BJ (cell line): ENCODE measurements at places on chromosomes 11 and 22. TPM values are rescaled to one million over a fixed set of nuclear protein-coding genes. Genes with fewer than 3 reads are reported as not detected.

DNA sequence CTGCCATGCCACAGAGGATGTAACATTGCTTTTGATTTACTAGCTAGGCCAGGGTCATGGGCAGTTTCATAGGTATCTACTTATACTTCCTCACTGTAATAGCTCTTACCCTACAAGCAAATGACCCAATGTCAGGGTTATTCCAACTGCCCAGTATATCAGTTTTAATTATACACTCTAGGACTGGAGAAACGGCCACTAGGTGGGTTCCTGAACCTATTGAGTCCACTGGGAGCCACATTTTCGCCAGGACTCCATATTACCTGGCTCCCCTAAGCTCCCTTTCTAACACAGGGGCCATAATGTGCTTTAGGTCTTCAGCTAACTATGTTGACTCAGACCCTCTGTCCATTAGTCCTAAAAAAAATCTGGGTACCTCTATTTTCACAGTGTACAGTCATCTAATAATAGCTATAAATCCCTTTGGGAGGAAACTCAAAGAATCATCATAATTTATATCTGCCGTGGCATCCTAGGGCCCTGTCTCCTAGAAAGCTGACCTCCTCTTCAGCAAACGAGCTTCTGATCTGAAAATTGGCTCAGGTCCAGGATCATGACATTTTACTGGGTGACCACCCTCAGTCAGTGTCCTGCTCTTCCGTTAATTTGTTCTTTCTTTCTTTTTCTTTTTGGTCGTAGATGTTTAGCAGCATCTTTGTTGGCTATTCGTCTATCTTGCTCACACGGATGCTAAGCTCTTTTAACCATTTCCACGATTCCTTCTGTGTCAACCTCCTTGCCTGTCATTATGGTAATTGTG lies 244.3 kb downstream of the FAM76B start:
- DNase-seq: no peak

- DNase-seq: no peak
Observed at GRCh38 chr11:115161876-115162275, 342.3 kb downstream of the CADM1 start.

DNA sequence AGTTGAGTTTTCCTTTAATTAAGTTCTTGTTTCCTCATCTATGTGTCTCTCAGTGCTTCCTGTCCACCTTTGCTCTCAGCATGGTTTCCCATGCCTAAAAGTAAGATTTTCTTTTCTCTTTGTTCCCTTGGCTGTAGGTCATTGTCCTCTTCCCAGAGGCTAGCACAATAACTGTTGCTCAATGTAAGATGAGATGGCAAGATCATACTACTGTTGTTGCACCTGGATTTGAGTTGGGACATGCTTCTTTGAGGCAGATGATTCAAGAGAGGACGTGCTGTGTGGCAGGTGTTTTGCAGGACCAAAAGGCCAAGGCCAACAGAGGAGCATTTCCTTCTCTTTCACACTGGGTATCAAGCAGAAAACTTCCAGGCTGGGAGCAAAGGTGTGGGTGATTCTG lies 11.3 kb upstream of the NELL1 start:
- no peak for DNase-seq

- no peak for DNase-seq
Observed at GRCh38 chr22:22803285-22803853, 84.2 kb upstream of the IGLL5 start.

DNA sequence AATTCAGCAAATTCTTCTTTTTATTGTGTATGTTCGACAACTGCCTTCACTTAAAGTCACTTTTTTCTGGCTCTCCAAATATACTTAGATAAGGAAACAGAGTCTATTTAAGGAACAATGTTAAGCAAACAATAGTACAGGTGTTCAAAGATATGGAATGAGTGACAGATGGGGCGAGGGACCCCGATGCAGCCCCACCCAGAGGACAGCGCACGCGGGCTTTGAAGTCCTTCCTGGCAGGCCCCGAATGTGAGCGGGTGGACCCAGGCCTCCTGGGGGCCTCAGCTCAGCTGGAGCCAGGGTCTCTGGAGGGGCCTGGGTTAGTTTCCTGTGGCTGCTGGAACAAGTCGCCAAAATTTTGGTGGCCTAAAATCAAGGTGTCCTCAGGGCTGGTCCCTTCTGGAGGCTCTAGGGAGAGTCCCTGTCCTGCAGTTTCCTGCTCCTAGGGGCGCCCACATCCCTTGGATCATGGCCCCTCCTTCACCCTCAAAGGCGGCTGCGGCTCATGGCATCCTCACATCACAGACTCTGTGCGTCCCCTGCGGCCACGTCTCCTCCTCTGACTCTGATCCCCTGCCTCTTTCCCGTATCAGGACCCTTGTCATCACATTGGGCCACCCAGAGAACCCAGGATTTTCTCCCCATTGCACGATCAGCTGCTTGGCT lies 40.6 kb upstream of the KCNQ1OT1 start:
- no peak for DNase-seq

GRCh38 chr11:24386546-24387397 lies 110.1 kb upstream of the LUZP2 start:
- no peak for DNase-seq

GRCh38 chr11:13367115-13367514 lies 89.5 kb downstream of the BMAL1 start:
- DNase-seq: no peak

DNA sequence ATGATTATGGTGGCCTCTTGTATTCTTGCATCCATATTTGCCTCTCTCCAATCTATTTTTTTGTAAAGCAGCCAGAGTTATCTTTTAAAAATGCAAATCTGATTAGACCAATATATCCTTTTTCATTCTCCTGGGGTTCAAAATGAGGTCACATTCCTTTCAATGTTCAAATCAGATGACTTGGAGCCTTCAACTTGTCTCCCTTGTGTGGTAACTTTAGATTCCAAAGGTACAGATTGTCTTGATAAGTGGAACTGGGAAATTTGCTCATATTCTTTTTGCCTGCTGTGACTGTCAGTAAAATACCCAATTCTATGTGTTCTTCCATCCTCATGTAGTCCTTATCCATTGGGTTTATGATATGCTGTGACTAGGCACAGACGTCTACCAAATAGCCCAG lies 15.1 kb upstream of the CAPRIN1 start:
- DNase-seq: no peak

- no peak for DNase-seq
Observed at GRCh38 chr11:114713756-114714155, 35.4 kb downstream of the NXPE2 start.

DNA sequence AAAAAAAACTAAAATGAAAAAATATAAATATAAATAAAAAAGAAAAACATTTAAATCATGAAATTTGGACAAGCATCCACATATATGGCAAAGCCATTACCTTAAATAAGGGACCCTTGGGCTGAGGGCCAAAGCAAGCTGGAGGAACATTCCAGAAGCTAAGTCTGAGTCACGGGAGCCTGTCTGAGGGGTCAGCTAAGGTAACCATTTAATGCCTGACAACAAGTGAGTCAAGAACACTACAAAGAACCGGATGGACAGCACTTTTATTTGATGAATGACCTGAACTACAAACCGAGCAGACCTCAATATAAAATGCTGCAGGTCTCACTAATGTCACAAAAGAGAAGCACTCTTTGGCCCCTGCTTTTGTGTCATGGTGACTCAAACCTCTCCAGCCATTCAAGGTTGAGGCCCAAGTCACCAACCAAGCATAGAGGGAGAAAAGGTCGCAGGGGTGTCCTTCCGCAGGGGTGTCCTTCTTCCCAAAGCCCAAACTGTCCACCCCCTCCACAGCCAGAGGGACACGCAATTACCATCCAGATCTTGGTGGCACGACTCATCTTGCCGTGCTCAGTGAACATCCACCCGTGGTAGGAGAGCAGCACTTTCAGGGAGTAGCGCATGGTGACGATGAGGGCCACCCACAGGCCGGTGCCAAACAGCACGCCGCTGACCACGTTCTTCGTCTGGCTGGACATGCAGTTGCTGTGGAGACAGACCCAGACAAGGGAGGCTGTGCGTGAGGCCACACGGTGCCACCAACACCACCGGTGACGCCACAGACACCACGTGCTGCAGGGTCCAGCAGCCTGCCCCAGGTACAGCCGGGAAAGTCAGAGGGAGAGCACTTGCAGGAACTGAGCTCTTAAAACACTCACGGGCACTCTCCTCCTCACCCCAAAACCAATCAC lies 34.5 kb downstream of the CPT1A start:
- peak; percentile 31 for DNase-seq

GRCh38 chr11:116605543-116606459 lies 167.0 kb downstream of the BUD13 start:
- no peak for DNase-seq

GRCh38 chr11:76825726-76826396 lies 34.9 kb upstream of the ACER3 start:
- no peak for DNase-seq

- no peak for DNase-seq
Observed at GRCh38 chr11:133966921-133967598, 10.3 kb upstream of the IGSF9B start.

- no peak for DNase-seq
Observed at GRCh38 chr11:36475192-36475591, 34.9 kb downstream of the TRAF6 start.

DNA sequence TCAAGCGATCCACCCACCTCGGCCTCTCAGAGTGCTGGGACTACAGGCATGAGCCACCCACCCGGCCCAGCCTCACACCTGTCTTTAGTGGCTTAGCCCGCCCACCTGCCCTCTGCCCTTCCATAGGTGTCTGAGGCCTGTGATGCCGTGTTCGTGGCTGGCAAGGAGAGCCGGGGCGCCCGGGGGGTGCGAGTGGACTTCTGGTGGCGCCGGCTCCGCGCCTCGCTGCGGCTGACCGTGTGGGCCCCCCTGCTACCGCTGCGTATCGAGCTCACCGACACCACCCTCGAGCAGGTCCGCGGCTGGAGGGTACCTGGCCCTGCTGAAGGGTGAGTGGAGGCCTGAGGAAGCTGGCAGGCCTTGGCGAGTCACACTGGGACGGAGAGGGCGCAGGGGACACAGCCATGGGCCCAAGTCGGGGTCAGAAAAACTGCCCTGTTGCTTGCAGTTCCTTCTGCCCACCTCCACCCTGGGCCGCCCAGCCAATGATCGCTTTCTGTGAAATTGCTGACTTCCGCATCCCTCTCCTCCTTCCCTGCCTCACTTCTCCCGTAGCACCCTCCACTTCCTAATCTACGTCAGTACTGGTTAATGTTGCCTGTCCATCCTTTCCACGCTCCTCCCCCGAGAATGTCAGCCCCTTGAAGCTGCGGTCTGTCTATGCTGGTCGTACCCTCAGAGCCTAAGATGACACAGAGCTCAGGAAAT lies 9.3 kb downstream of the TMEM132A start:
- DNase-seq: no peak

DNA sequence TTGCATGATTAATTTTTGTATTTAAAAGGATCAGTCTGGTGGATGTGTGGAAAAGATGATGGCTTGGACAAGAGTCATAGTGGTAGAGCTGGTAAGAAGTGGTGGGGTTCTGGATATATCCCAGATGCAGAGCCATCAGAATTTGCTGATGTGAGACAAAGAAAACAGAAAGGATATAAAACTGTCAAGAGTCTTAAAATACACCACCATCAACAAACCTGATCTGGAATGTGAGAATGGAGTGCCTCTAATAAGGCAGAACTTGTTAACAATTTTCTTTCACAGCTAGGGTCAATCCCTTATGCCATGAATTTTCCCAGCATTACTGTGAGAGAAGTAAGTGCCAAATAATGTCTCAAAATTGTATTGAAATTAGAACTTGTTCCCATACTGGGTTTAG lies 215.4 kb downstream of the METTL15 start:
- DNase-seq: no peak

GRCh38 chr22:23398701-23399366 lies 181.3 kb downstream of the IGLL1 start:
- no peak for DNase-seq

DNA sequence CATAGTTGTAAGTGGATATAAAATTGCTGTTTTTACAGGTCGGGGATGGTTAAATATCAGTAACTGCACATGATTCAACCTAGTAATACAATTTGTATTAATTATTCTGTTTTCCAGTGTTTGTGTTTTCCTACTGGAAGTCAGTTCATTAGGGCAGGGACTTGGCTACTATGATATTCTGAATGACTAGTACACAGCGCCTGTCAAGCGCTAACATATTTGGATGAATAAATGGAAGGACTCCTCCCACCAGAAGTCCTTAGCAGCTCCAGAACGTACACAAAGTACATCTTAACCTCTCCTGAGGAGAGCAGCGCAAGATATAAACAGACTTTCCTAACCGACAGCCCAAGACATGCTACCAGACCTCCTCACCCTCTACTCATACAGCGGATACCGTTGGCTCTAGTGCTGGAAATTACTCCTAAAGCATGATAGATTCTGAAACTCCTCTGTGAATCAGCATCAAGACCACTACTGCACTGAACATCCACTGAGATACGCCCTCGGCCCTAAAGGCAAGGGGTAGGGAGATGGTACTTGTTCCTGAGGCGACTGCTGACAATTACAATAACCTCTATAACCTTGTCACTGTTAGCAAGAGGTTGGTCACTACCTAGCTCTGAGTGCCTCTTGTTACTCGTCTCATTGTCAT lies 79.1 kb downstream of the RDX start:
- no peak for DNase-seq

DNA sequence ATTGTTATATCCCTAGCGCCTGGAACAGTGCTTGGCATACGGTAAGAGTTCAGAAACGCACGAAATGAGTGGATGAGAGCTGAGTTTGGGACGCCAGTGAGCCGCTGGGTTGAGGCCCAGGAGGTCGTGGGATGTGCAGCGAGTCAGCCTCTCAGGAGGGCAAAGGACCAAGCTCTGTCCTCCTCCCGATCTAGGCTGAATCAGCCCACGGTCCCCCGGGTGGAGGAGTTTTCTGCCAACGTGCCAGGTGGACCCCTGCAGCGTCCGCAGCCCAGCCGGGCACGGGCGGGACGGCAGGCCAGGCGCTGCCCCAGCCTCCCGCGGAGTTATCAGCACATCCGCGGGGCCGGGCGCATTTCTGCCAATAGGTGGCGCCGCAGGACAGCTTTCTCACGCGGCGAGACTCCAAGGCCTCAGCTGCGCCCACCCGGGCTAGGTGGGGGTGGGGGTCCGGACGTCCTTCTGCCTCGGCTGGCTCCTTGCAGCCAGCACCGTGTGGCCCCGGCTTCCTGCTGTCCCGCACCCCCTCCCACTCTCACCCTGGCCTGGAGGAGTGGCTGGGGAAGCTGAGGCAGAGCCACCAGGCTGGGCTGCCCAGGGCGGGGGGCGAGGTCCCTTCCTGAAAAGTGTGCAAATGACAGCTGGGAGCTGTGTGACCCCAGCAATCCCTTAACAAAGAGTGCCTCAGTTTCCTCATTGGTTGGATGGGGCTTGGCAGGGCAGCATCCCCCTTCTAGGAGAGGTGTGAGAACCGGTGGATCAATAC lies 2.2 kb upstream of the RPS19BP1 start:
- no peak for DNase-seq

Gene SPI1
- not detected in 2 replicates for polyA plus RNA-seq

Gene SPDYC
- polyA plus RNA-seq: not detected in 2 replicates

Gene SLC22A9
- polyA plus RNA-seq: not detected in 2 replicates

Gene UBQLN3
- 0.05 TPM in 1 of 2 replicates, not detected in the other for polyA plus RNA-seq

Gene RCOR2
- 1.6 and 2.5 TPM in 2 replicates for polyA plus RNA-seq

Gene GLYATL1
- polyA plus RNA-seq: 0.26 and 0.49 TPM in 2 replicates

Gene WNT11
- 0.25 and 0.26 TPM in 2 replicates for polyA plus RNA-seq

Gene SCYL1
- 81.7 and 134 TPM in 2 replicates for polyA plus RNA-seq

Gene AGBL2
- 1.5 and 1.7 TPM in 2 replicates for polyA plus RNA-seq

Gene OR10D3
- polyA plus RNA-seq: not detected in 2 replicates

Gene MRPL40
- 35.5 and 43.5 TPM in 2 replicates for polyA plus RNA-seq

Gene RIMBP3C
- 0.06 and 0.11 TPM in 2 replicates for polyA plus RNA-seq

Gene DRD4
- polyA plus RNA-seq: not detected in 2 replicates
